ENCODE measurements at places on chromosomes 1 and 21. TPM values are rescaled to one million over a fixed set of nuclear protein-coding genes. Genes with fewer than 3 reads are reported as not detected.

CFAP141 gene
- not detected for total RNA-seq

OPTC gene
- total RNA-seq = not detected

RGS18 gene
- 11.9 TPM for total RNA-seq

FCRLB gene
- total RNA-seq = 0.51 TPM

SLFNL1 gene
- total RNA-seq = not detected

RHOU gene
- 2.8 TPM for total RNA-seq

ANGPTL3 gene
- not detected for total RNA-seq

CRB1 gene
- not detected for total RNA-seq

CCDC17 gene
- not detected for total RNA-seq

DUSP23 gene
- total RNA-seq = 11.0 TPM

PDZK1IP1 gene
- not detected for total RNA-seq

MRPL24 gene
- 96.3 TPM for total RNA-seq

SYPL2 gene
- total RNA-seq = 0.54 TPM

PRR9 gene
- not detected for total RNA-seq

FPGT gene
- total RNA-seq = 29.6 TPM

HP1BP3 gene
- total RNA-seq = 112 TPM

OR2T2 gene
- total RNA-seq = not detected

SPRR2D gene
- not detected for total RNA-seq

OR2L13 gene
- total RNA-seq = 0.12 TPM

SPRR2B gene
- total RNA-seq = not detected

TGFB2 gene
- 18.7 TPM for total RNA-seq

FAM151A gene
- not detected for total RNA-seq

GPR37L1 gene
- 0.02 TPM for total RNA-seq

SPRR1A gene
- total RNA-seq = not detected

B3GALT5 gene
- total RNA-seq = 0.33 TPM

PTPN7 gene
- total RNA-seq = 0.12 TPM

CR1 gene
- total RNA-seq = not detected

TSTD1 gene
- not detected for total RNA-seq

KCNE1 gene
- not detected for total RNA-seq

C1orf116 gene
- not detected for total RNA-seq

SERPINC1 gene
- total RNA-seq = not detected

FCMR gene
- 1.3 TPM for total RNA-seq

TMEM269 gene
- 0.04 TPM for total RNA-seq

EIF3I gene
- total RNA-seq = 664 TPM

RPTN gene
- not detected for total RNA-seq

USH2A gene
- 0.04 TPM for total RNA-seq

SELP gene
- 0.37 TPM for total RNA-seq

HMCN1 gene
- 14.8 TPM for total RNA-seq

IPO13 gene
- 18.8 TPM for total RNA-seq

TAF5L gene
- total RNA-seq = 10.7 TPM

USP25 gene
- 19.1 TPM for total RNA-seq

LCE1D gene
- not detected for total RNA-seq

GBP3 gene
- total RNA-seq = 2.4 TPM

Data from H4 (cell line).